Activated CD4-positive, alpha-beta T cell treated with anti-CD3 and anti-CD28 coated beads for 48 hours (primary cell): ENCODE measurements at places on chromosomes 13 and 19.

- DNase-seq, result no peak
These were observed 16.7 kb downstream of the TMTC4 start for GRCh38 chr13:100657881-100658315.

DNA sequence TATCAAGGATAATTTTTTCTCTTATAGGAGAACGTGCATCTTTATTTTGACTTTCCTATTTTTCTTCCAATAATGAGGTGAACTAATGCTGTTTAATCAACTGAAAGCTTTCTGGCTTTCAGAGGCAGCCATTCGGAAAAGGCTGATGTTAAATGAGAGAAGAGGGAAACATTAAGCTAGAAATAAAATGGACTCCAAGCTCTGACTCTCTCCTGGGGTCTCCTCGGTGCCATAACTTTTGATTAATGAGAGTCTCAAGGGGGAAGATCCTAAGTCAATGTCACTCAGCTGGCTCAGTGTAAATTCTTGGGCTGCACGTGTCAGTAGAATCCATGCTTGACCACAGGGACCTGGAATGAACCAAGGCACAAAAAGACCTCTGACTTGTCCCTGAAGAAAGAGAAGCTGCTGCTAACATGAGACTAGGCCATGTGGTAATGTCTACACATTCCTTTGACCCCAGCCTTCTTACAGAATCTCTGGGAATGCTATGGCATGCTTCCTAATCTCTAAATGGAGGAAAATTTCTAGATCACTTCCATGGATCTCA, 152.2 kb upstream of the RFC3 start:
- DNase-seq, result no peak

- DNase-seq, result no peak
These were observed 19.2 kb downstream of the SIPA1L3 start for GRCh38 chr19:37926255-37926654.

DNA sequence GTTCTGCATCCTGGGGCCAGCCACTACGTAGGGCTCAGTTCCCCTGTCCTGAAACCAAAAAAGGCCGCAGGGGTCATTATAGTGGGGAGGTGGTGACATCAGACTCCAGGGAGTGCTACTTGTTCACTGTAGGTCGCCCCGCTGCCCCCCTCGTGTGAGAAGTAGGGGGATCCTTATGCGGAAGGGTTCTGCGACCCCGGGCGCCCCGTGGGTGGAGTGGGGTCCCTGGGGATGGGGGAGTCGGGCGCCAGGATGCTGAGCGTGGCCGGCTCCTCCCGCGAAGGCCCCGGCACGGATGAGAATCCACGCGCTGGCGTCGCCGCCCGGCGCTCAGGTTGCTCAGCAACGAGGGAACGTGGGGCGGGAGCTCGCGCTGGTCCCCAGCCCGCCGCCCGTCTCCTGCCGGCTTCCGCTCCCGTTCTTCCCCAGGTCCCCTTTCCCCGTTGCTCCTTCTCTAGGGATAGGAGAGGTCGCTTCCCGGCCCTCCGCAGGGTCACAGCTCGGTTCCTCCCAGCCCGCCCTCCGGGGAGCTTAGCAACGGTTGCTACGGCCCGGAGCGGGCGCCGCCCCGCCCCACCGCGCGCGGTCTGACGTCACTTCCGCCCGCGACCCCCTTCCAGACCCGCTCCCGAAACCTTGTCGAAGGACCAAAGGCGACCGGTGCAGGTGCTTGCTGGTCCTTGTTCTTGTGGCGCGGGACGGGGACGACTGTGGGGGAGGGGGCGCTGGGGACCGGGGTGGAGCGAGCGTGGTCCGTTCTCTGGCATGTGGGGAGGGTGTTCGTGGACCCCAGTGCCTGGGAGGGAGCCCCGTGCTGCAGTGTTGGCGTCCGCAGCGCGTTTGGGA, at the start of gene NAT14:
Gene NAT14, plus strand, starts transcription at position 596 of the 846 bp plus-strand sequence. CDS start 521 bp downstream, outside the sequence.
- peak; percentile 63 for DNase-seq

DNA sequence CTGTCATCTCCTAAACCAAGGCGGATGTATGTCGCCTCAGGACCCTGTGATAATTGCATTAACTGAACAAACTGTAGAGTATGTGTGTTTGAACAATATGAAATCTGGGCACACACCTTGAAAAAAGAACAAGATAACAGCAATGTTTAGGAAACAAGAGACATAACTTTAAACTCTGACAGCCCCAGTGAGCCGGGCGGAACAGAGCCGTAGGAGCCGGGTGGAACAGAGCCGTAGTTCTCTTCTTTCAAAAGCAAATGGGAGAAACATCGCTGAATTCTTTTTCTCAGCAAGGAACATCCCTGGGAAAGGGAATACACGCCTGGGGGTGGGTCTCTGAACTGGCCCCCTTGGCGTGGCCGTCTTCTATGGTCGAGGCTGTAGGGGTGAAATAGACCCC, 31.8 kb upstream of the ZNF675 start:
- no peak for DNase-seq

DNA sequence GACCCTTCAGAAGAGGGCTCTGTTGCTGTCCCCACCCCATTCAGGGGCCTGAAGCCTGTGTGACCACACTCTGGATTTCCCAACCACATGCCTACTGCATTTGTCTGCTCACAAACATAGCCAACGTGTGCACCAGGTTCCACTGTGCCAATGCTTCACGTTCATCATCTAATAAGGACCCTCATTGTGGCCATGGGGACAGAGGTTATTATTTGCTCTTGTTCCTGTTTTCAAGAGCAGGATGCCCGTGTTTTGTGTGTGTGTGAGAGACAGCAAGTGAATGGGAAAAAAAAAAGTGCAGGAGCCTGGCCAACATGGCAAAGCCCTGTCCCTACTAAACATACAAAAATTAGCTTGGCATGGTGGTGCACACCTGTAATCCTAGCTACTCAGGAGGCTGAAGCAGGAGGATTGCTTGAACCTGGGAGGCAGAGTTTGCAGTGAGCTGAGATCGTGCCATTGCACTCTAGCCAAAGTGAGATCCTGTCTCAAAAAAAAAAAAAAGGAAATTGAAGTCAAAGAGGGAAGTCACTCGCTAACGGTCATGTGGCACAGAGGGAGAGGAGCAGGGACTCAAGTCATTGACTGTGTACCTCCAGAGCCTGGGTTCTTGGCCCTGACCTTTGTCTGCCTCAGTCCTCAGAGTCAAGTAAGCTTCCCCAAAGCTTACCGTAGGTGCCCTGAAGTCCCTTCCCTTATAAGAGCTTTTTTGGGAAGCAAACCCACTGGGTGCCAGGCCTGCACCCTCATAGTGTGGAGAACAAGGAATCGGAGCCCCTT, 6.9 kb downstream of the B3GNT8 start:
- DNase-seq, result no peak

- DNase-seq, result no peak
These were observed 2.3 kb upstream of the UHRF1 start for GRCh38 chr19:4906963-4907362.

- DNase-seq, result no peak
These were observed 28.2 kb upstream of the C13orf46 start for GRCh38 chr13:114002009-114002544.
